Stimulated activated CD8-positive, alpha-beta memory T cell treated with anti-CD3 and anti-CD28 coated beads, Interleukin-15, amount 100 ng/mL, for 24 hours (primary cell): ENCODE measurements at places on chromosomes 2 and 18.

- no peak for DNase-seq
These were observed 106.9 kb upstream of the GAREM1 start for GRCh38 chr18:32577561-32577960.

DNA sequence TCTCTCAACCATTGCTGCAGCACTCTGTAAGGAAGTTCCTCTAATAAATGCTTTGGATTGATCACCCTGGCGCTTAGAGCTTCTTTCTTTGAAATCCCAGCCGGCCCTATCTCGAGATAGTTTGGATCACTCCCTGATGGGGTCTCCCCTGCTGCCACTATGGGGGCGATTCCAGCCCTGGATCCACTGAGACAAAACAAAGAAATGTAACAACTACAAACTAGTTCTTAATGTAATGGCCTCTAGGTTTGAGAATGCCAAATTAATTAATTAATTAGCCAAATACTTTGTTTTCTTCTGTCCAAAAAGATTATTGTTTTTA lies 15.2 kb downstream of the SRSF7 start:
- DNase-seq, result no peak

DNA sequence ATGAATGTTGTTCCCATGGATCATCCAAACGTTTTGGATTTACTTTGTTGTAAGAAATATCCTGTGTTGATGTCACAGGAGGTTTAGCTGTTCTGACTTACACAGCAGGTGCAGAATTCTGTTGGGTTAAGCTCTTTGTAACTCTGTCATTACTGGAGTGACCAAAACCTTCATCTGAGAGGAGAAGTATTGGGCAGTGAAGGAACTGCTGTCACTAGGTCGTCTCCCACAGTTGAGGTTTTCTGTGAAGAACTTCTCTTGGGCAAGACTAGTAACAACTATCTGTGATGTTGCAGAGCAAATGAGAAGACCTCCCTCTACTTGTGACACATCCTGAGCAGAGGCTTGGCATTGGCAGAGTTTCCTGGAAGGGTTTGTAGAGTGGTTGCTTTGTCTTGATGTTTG lies 2.9 kb downstream of the SPTBN1 start:
- no peak for DNase-seq

- DNase-seq, result no peak
These were observed 86.4 kb downstream of the NCOA1 start for GRCh38 chr2:24577481-24577880.

GRCh38 chr2:219021591-219021990 lies 19.7 kb downstream of the CFAP65 start:
- DNase-seq, result no peak

- DNase-seq, result no peak
These were observed 78.9 kb downstream of the CD8B2 start for GRCh38 chr2:106566050-106566449.

GRCh38 chr2:113826346-113827285 lies 63.3 kb upstream of the ACTR3 start:
- DNase-seq, result no peak

- DNase-seq, result no peak
These were observed 19.5 kb upstream of the SLC9A4 start for GRCh38 chr2:102453501-102453900.

- no peak for DNase-seq
These were observed 44.2 kb upstream of the LYPD6B start for GRCh38 chr2:148994341-148994740.

GRCh38 chr2:204074456-204074855 lies 137.9 kb downstream of the ICOS start:
- no peak for DNase-seq

GRCh38 chr2:233021771-233022170 lies 8.7 kb upstream of the NGEF start:
- no peak for DNase-seq

- no peak for DNase-seq
These were observed 82.5 kb downstream of the TMEM247 start for GRCh38 chr2:46561731-46562450.

DNA sequence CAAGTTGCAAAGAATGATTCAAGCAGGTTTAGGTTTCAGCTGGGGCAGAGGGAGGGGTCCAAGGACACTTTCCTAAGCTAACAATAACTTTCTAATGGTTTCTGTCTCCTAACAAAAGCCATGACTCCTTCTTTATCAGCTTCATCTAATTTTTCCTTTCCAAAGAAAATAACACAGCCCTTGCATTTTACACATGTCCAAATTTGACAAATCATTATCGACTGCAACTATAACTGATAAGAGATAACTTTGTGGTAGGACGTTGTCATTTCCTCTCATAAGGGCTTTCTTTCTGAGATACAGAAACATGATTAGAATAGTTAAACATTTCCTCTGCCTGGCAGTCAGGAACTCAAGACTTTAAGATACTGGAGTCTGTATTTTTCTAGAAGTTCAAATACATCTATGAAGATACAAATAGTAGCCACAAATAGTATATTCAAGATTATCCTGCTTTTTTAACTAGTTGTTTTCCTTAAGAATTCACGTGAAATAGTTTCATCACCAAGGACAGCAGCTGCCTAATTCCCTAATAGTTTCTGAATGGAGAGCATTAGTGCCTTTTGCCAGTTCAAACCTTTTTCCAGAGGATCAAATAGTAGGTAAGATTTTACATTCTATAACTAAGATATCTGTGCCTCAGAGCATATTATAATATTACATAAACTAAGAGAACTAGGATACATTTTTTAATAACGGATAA lies 263.2 kb downstream of the EXOC6B start:
- no peak for DNase-seq

GRCh38 chr2:120877409-120877808 lies 141.7 kb downstream of the GLI2 start:
- no peak for DNase-seq

DNA sequence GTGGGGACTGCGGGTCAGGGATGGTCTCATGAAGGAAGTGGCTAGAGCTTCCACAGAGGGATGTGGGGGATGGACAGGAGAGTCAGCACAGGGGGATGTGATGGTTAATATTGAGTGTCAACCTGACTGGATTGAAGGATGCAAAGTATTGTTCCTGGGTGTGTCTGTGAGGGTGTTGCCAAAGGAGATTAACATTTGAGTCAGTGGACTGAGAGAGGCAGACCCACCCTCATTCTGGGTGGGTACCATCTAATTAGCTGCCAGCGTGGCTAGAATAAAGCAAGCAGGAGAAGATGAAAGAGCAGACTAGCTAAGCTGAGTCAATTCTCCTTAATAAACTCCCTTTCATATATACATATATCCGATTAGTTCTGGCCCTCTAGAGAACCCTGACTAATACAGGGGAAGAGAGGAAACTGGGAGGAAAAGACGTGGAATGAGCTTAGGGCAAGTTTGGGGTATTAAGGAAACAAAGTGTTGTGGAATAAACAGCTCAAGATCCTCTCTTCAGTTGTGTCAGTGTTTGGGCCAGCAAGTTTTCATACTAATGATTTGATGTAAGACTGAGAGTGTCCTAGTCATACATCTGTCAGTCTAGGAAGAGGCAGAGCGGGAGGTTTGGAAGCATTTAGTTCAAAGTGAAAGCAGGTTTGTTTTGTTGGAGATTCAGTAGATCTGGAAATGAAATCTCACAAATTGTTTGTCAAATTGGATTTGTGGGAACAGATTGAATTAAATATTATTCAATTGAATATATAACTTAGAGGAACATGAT lies 135.2 kb upstream of the NT5C1B start:
- DNase-seq, result no peak

DNA sequence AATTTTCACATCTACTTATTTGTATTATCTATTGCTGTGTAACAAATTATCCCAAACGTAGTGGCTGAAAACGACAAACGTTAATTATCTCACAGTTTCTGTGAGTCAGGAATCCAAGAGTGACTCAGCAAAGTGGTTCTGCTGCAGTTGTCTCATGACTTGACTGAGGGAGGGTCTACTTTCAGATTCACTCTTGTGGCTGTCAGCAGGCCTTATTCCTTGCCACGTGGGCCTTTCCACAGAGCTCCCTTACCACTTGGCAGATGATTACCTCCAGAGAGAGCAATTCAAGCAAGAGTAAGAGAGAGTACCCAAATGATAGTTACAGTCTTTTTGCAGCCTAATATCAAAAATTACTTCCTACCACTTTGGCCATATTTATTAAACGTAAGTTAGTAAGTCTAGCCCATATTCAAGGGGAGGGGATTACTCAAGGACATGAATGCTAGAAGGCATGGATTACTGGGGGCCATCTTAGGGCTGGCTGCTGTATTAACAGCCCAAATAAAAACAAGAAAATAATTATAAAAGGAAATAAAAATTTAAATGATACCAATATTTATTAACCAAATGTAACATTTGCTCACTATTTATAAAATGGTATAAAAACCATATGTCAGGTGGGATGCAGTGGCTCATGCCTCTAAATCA lies 48.7 kb upstream of the NBEAL1 start:
- no peak for DNase-seq
